Renal cortex interstitium (tissue), 15 donors: ENCODE measurements at places on chromosomes 16 and 17. TPM values are rescaled to one million over a fixed set of nuclear protein-coding genes. Genes with fewer than 3 reads are reported as not detected.
A peak's percentile ranks its signal among the peaks of the same experiment; 100 is the strongest.

Gene PGAP3
- 32.1 TPM for polyA plus RNA-seq

DNA sequence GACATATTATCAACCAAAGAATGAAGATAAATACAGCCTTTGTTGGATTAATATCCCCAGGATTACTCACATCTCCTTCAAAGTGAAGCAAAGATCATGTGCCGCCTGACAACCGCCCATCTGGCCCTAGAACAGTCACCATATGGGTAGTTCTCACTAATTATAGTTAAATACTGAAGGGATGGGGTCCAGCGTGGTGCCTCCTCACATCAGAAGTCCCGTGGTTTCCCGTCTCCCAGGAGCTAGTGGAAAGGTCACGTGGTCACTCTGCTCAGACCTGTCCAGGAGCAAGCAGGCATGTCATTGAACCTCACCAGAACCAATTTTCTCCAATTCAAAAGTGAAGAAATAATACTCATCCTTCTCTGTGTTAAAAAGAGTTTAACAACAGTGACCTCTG lies 434.5 kb downstream of the SHISA9 start:
- DNase-seq = no peak

- DNase-seq = no peak
These were observed 9.0 kb downstream of the SRR start for GRCh38 chr17:2312736-2313135.

GRCh38 chr16:87170310-87170709 lies 146.9 kb downstream of the C16orf95 start:
- no peak for DNase-seq

- no peak for DNase-seq
These were observed 13.9 kb upstream of the TNRC6C start for GRCh38 chr17:77944390-77945222.

GRCh38 chr16:15443753-15444152 lies 9.4 kb downstream of the BMERB1 start:
- no peak for DNase-seq

DNA sequence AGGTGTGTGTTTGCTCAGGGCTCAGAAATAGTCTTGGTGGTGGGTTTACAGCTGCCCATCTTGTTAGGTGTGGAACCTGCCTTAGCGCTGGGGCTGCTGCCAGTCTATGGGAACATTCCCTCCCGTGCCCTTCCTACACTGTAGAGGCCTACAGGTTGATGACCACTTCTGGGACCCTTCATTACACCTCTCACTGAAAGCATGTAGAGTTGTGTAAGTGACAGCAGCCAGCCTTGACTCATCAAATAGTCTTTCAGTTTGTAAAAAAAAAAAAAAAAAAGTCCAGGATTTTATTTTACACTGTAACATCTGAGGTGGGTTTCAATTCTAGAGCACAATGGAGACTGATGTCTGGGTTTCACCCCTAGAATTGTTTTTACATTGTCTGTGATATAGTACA lies 193.9 kb downstream of the SPECC1 start:
- no peak for DNase-seq

Gene ARHGAP44
- 6.6 TPM for polyA plus RNA-seq

DNA sequence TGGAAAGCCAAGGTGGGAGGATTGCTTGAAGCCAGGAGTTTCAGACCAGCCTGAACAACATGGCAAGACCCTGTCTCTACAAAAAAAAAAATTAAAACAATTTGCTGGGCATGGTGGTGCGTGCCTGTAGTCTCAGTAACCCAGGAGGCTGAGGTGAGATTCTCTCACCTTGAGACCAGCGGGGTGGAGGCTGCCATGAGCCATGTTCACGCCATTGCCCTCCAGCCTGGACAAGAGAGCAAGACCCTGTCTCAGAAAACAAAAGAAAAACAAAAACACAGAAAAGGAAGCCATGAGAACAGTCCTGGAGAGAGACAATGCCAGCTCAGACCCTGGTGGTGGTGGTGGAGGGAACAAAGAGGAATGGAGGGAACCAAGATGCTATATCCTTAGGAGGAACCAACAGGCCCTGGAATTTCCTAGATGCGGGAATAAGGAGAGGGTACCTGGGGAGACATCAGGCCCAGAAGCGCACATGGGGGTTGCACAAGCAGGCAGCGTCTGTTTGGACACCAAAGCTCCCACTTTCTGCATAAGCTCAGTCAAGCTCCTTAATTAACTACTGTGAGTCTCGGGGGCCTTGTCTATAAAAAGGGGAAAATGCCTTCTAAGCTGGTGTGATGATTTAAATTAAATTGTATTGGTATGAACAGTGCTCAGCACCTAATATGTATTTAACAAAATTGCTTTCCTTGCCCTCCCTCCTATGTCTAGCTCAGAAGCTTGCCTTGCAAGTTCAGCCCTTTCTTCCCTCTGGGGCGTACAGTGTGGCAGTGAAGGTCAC lies 143.8 kb downstream of the CCT6B start:
- no peak for DNase-seq

GRCh38 chr17:78826421-78826820 lies 14.2 kb downstream of the USP36 start:
- DNase-seq = no peak

DNA sequence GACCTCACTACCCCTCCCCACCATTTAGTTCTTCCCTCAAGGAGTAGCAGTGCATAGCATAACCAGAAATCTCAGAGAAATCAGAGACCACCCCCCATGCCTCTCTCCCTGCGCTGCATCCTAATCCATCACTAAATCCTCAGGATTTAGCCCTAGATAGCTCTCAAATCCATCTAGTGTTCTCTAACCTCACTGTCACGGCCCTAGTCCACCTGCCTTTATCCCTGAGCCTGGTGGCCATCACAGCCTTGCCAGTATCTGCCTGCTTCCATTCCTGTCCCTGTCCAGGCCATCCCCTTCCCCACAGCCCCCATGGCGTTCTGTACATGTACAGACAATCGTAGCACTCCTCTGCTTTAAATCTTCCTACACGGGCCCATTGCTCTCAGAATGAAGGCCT lies 19.1 kb downstream of the CBLN1 start:
- DNase-seq = no peak

Gene GALR2
- polyA plus RNA-seq = 1.8 TPM

Gene HBM
- polyA plus RNA-seq = 5.0 TPM

- no peak for DNase-seq
These were observed 9.4 kb downstream of the CCDC182 start for GRCh38 chr17:57735707-57736106.

DNA sequence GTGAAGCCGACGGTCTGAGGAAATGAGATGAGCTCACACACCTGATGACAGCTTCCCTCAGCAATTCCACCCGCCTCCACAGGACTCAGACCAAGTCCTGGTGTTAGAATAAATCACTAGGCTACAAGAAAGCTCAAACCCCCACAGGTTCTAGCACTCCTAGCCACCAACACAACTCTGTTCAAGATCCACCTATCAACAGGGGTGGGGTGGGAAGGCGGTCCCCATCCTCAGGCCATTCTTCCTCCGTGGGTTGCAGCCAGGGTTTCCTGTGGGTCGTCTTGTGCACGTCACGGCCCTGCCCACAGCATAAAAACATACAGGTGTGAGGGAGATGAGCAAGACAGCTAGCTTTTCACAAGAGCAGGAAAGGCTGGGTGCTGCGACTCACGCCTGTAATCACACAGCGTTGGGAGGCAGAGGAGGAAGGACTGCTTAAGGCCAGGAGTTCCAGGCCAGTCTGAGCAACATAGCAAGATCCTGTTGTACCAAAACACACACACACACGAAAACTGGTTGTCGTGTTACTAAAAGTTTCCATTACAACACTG lies 81.1 kb downstream of the ANKRD11 start:
- DNase-seq = no peak

DNA sequence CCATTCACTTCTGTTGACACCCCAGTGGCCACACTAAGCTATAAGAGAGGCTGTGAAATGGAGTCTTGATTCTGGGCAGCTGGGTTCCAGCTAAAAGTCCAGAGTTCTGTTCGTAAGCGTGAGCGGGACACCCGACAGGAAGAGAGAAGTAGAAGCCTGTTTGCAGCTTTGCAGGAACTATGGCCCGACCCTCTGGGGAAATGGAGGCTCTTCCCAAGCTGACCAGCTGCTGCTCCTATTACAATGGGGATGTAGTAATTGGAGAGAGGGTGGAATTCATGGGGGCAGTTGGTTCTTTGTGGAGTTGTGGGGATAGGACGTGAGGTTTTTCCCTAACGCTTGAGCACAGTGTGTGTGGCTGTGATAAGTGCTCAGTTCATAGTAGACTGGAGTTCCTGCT lies 28.4 kb downstream of the UBALD1 start:
- DNase-seq = no peak

DNA sequence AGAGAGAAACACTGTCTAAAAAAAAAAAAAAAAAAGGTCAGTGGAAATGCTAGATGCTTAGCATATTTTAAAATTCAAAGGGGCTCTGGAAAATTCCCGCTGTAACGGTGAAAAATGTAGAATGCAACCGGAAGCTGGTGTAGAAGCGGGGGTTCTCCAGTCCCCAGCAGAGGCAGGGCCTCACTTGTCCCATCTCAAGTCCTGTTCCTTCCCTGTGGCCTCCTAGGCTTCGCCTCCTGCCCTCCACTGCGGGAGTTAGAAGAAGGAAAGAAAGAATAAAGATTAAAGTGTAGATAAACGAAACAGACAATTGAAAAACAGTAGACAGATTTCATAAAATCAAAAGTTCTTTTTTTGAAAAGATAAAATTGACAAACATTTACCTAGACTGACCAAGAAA lies 14.8 kb upstream of the ZNF287 start:
- no peak for DNase-seq

Gene CRLF3
- polyA plus RNA-seq = 15.5 TPM

DNA sequence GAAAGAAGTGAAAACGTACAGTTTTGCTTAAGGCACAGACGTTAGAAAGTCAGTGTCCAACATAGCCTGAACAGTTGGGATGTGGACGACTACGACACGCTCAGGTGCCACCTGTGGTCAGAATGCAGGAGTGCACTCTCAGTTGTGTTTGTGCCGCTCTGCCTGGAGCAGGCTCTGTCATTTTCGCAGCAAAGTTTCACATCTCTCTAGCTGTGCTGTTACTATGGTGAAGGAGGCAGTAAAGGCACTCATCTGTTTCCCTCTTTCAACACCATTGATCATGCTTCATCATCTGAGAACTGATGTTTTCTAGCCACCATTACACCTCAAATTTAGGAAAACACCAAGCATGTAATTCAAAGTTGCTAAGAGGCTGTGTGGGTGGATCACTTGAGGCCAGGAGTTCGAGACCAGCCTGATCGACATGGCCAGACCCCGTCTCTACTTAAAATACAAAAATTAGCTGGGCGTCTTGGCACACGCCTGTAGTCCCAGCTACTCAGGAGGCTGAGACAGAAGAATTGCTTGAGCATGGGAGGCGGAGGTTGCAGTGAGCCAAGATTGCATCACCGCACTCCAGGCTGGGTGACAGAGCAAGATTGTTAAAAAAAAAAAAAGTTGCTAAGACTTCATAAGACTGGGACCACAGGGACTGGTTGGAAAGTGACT lies 44.9 kb upstream of the DNAJA2 start:
- peak; percentile 26 for DNase-seq

Gene CD300LB
- polyA plus RNA-seq = 0.44 TPM

- DNase-seq = no peak
These were observed 160.5 kb upstream of the TNRC6C start for GRCh38 chr17:77798031-77798430.

GRCh38 chr17:64177311-64178010 lies 47.5 kb upstream of the ERN1 start:
- no peak for DNase-seq

Gene KRTAP4-5
- not detected for polyA plus RNA-seq

GRCh38 chr16:15542261-15542660 lies 100.7 kb downstream of the MARF1 start:
- DNase-seq = no peak

Gene CCL7
- not detected for polyA plus RNA-seq

DNA sequence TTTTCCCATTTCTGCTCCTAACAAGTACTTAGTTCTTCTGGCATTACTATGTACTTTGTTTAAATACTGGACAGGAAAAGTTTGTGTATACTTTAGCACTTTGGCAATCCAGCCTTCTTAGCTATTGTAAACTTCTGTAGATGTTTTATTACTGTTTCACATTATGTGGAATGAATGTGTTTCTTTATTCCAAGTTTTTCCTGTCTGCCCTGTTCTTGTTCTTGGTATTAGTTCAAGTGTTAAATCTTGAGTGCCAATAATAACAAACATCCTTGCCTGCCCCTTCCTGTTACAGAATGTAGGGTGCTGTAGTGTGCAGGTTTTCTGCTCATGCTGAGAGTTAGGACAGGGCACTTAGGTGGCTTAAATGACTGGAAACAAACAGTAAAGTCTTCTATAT lies 7.3 kb upstream of the CAPNS2 start:
- DNase-seq = no peak

DNA sequence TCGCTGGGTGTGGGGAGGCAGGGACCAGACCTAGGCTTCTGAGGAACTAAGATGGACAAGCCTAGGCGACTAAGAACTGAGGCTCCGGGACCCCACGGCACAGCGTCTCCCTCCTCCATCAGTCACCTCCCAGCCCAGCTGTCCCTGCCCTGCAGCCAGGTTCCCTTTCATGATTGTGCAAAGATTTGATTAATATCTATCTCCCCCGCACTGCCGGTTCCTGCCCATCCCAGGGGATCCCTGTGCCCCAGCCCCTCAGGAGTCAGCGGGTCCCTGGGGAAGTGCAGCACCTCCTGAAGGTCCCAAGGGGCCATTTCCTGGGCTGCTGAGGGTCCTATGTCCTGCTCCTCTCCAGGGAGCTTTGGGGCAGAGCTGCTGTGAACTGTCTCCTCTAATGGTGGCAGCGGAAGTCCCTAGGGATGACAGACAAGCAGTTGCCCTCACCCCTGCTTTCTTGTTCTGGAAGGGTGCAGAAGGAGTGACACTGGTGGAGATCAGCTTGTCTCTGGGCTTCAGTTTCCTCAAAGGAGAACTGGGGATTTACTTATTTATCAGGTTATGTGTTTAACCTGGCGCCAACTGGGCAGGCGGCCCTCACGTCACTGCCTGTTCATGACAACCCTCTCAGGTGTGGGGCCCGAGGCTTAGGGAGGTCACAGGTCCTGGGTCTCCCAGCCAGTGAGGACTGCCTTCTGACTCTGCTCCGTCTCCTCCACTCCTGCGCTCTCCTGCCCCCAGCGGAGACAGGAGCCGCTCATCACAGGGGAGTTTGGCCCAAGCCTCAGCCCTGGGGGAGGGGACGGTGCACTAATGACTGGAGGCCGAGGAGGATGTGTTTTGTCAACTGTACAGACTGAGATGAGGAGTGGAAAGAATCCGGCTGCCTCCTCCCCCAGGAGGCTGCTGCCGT lies 1.9 kb upstream of the C16orf74 start:
- DNase-seq = peak; percentile 56

DNA sequence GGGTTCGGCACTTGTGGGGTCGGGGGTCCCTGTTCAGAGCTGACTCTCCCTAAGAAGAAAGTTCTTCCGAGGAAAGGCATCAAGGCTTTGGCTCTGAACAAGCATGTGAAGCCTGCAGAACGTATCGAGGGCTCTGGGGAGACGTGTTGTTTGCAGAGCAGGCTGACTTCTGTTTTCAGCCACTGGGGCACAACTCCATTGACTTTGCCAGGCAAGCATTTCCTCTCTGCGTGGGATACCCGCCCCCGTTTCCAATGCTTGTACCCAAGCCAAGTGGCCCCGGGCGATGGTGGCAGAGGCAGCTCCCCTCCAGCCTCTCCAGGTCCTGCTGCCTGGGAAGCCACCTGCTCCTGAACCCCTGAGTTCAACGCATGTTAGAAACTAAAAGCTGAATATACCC lies 255.7 kb downstream of the RBFOX3 start:
- DNase-seq = no peak

Gene NUBP2
- polyA plus RNA-seq = 51.0 TPM

GRCh38 chr16:12095275-12096156 lies 119.0 kb downstream of the SNX29 start:
- peak; percentile 59 for DNase-seq

Gene IRF8
- 5.8 TPM for polyA plus RNA-seq

Gene SLC6A2
- 0.17 TPM for polyA plus RNA-seq

Gene YBX2
- 3.8 TPM for polyA plus RNA-seq

- no peak for DNase-seq
These were observed 11.7 kb downstream of the SMPD3 start for GRCh38 chr16:68436581-68436980.

Gene SLC5A10
- 0.70 TPM for polyA plus RNA-seq
